ENCODE measurements at places on chromosomes 6 and 20.

GRCh38 chr20:23159947-23160318 lies 73.8 kb upstream of the CD93 start:
- no peak for DNase-seq

DNA sequence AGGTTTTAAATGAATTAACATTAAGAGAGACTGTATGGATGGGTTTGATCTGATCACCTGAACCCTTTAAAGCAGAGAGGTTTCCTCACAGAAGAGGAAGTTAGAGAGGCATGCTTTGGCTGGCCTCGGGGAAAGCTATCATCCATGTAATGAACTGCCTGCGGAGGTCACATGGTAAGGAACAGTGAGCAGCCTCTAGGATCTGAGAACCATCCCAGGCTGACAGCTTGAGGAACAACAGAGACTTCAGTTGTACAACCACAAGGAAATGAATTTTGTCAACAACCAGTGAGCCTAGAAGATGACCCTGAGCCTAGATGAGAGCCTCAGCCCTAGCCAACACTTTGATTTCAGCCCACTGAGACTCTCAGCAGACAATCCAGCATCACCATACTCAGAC lies 2.9 kb upstream of the COL21A1 start:
- DNase-seq = no peak

DNA sequence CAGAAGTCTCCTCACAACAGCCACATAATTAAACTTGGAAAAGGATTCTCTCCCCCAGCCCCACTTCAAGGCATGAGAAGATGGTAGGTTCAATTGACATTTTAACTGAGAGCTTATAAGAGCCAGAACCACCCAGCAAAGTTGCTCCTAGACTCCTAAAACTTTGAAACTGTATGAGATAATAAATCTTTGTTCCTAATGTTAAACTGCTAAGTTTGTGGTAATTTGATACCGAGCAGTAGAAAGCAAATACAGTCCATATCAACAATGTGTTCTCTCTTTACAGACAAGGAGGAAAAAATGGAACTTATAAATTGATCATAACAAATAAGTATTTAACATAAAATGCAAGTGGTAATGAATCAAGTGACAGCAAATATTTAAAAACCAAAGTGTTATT lies 831.8 kb downstream of the MAFB start:
- no peak for DNase-seq

- no peak for DNase-seq
These were observed 2.0 kb downstream of the FOXC1 start for GRCh38 chr6:1611572-1612298.

DNA sequence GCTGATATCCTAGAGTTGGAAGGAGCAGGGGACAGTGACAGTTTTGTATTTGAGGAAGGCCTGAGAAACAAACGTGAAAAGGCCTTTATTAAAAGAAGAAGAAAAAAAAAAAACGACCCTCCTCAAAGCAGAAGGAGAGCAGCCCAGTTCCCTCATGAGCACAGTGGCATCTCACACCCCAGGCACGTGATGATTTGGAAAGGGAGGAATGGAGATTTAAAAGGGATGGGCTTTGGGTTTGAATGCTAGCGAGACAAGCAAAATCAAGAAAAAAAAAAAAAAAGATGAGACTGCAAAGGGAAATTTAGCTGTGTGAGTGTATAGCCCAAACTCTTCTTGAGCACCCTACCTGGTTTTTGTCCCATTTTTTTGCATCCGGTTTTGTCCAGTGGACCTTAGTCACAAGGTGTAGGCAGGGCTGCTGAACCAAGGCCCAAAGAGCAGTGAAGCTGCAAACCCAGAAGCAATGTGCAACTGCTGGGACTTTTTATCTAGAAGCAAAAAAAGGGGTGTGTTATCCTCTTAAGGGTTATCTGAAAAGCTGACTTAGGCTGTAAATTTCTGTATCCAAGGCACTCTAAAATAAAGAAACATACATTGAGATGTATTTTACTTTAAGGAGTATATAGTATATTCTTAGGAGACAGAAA lies 54.5 kb upstream of the RREB1 start:
- no peak for DNase-seq

DNA sequence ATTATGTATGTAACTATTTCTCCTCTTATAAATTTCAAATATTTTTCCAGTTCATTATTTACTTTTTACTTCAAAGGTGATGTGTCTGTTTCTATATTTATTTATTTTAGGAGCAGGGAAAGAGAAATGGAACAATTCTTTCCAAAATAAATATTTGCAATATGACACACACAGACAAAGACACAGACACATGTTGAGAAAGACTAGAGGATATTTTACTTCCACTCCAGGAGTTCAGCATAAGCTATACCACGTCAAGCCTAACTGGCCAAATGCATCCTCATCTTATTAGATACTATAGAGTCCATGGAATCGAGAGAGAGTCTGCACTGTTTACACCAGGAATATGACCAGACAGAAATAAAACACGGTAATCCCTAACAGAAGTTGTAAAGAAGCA lies 13.3 kb downstream of the RALGAPA2 start:
- DNase-seq = no peak

GRCh38 chr6:4774715-4775493 lies 1.3 kb upstream of the CDYL start:
- no peak for DNase-seq
